Placental epithelial cell (primary cell): ENCODE measurements at places on chromosomes 16 and 17. TPM values are rescaled to one million over a fixed set of nuclear protein-coding genes. Genes with fewer than 3 reads are reported as not detected.

NEUROD2 gene
- not detected in 2 replicates for total RNA-seq

CD300H gene
- total RNA-seq, result not detected in 2 replicates

GRAPL gene
- 0.79 TPM in 1 of 2 replicates, not detected in the other for total RNA-seq

ABR gene
- total RNA-seq, result 67.2 and 71.5 TPM in 2 replicates

BTBD17 gene
- total RNA-seq, result not detected in 2 replicates

EXOC3L1 gene
- not detected in 2 replicates for total RNA-seq

PSKH1 gene
- total RNA-seq, result 18.5 and 21.7 TPM in 2 replicates

C1QTNF8 gene
- not detected in 2 replicates for total RNA-seq

TNK1 gene
- 14.1 and 27.5 TPM in 2 replicates for total RNA-seq

MYL11 gene
- total RNA-seq, result not detected in 2 replicates

DRC3 gene
- 2.6 and 5.1 TPM in 2 replicates for total RNA-seq

GPR179 gene
- total RNA-seq, result under 0.01 TPM in 1 of 2 replicates, not detected in the other

CRLF3 gene
- 5.9 and 8.0 TPM in 2 replicates for total RNA-seq

KRT39 gene
- total RNA-seq, result not detected in 2 replicates

CDH1 gene
- 4.3 and 64.7 TPM in 2 replicates for total RNA-seq

FBXL16 gene
- 0.11 TPM in 1 of 2 replicates, not detected in the other for total RNA-seq

GJD3 gene
- total RNA-seq, result 0.33 TPM in 1 of 2 replicates, not detected in the other

TP53TG3 gene
- total RNA-seq, result not detected in 2 replicates

SERPINF2 gene
- 0.79 and 0.87 TPM in 2 replicates for total RNA-seq

WIPI1 gene
- 130 and 136 TPM in 2 replicates for total RNA-seq

KRTAP3-1 gene
- not detected in 2 replicates for total RNA-seq

TPSAB1 gene
- total RNA-seq, result not detected in 2 replicates

TMC8 gene
- total RNA-seq, result under 0.01 and 0.65 TPM in 2 replicates

PRSS22 gene
- 3.9 and 4.7 TPM in 2 replicates for total RNA-seq

NRN1L gene
- total RNA-seq, result 0.54 and 0.79 TPM in 2 replicates

CD7 gene
- not detected in 2 replicates for total RNA-seq

PFN1 gene
- 275 and 588 TPM in 2 replicates for total RNA-seq

KRTAP4-1 gene
- total RNA-seq, result not detected in 2 replicates

PAQR4 gene
- total RNA-seq, result 5.4 and 6.3 TPM in 2 replicates

IL17C gene
- 0.39 TPM in 1 of 2 replicates, not detected in the other for total RNA-seq

ETV4 gene
- 0.39 and 2.6 TPM in 2 replicates for total RNA-seq

PRAC1 gene
- total RNA-seq, result not detected in 2 replicates

ACSM2A gene
- not detected in 2 replicates for total RNA-seq

TNFRSF17 gene
- not detected in 2 replicates for total RNA-seq

JUP gene
- total RNA-seq, result 302 and 545 TPM in 2 replicates

AHSP gene
- total RNA-seq, result not detected in 2 replicates

PRSS27 gene
- total RNA-seq, result 1.6 TPM in 2 replicates

CPSF4L gene
- not detected in 2 replicates for total RNA-seq

IGSF6 gene
- total RNA-seq, result not detected in 2 replicates

CALB2 gene
- not detected in 2 replicates for total RNA-seq
